ENCODE measurements at places on chromosomes 12 and 14. TPM values are rescaled to one million over a fixed set of nuclear protein-coding genes. Genes with fewer than 3 reads are reported as not detected.

The GPD1 gene
- polyA plus RNA-seq, result not detected

The IL26 gene
- polyA plus RNA-seq, result not detected

The SLC6A15 gene
- not detected for polyA plus RNA-seq

The SLCO1B1 gene
- not detected for polyA plus RNA-seq

The ACSM4 gene
- polyA plus RNA-seq, result not detected

The NOVA1 gene
- not detected for polyA plus RNA-seq

The RFX4 gene
- not detected for polyA plus RNA-seq

The ACYP1 gene
- 12.8 TPM for polyA plus RNA-seq
